Activated CD8-positive, alpha-beta T cell treated with anti-CD3 and anti-CD28 coated beads, Interleukin-2, amount 10 ng/mL, durations not matched to agents 7 days and 5 days (primary cell): ENCODE measurements at places on chromosomes 16 and 17. TPM values are rescaled to one million over a fixed set of nuclear protein-coding genes. Genes with fewer than 3 reads are reported as not detected.

DNA sequence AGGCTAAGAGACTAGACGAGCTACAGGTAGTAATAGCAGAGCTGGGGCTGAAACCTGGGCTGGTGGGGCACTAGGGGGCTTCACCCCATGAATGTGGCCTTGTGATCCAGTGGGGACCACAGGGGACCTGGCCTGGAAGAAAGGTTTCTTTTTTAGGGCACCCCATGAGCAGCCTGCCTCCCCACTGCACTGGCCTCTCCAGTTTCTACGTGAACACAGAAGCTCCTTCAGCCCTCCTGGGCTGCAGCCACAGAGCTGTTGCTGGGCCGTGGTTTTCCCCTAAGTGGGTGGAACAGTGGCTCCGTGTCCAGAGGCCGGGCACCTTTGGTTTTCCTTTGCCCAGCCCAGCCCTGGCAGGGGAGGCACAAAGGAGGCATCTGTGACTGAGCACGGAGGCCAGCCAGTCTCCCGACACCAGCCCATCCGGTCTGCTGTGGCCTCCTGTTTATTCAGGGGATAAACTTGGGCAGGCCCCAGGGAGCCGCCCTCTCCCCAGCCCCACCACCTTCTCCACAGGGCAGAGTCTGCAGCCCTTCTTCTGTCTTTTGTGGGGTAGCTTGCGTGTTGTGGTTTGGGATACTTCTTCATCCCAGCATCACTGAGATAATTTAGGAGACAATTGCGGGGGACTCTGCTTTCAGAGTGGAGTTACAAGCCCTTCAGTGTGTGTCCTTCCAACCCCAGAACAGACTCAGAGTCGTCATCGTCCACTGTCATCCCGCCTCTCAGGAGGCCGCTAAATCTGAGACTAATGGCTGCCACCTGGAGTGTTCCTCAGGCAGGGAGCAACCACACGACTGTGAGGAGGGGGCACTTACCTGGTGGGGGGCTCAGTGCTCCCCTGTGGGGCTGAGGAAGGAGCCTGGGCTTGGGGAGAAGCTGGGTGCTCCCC, 85.3 kb downstream of the RAB11FIP4 start:
- DNase-seq, result no peak
- no peak overlapping the region for H3K27ac ChIP-seq
- no peak overlapping the region for H3K4me3 ChIP-seq
- H3K36me3 ChIP-seq, result no peaks in the 10 kb centered on the region
- peaks cover 15% of the 10 kb centered on the region for H3K27me3 ChIP-seq

The G6PC1 gene
- not detected for total RNA-seq

DNA sequence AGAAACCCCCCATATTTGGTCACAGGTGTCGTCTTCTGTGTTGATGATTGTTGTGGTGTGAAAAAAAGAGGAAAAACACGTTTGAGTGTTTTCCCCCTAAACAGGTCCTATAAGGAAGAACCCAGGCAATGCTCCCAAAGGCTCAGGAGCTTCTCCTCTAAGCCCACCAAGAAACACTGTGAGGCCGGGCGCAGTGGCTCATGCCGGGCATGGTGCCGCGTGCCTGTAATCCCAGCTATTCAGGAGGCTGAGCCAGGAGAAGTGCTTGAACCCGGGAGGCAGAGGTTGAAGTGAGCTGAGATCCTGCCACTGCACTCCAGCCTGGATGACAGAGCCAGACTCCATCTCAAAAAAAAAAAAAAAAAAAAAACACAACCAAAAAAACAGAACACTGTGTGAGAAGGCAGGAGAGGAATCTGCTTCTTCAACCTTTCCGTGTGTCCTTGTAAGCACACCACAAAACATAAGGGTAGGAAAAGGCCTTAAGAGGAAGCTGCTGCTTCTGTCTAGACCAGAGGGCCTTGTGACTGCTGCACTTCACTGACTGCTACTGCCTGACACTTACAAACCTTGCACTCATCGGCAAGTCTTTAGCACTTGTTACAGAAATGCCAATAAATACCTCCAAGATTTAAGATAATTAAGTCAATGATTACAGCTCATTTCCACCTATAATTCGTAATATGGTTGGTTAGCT, 9.3 kb downstream of the JPT1 start:
- peaks cover 37% of the 10 kb centered on the region for H3K4me1 ChIP-seq
- no peak overlapping the region for H3K4me3 ChIP-seq
- peaks cover 75% of the 10 kb centered on the region for H3K36me3 ChIP-seq

GRCh38 chr17:50353600-50354195, 7.8 kb downstream of the XYLT2 start:
- peaks cover 34% of the 10 kb centered on the region for H3K36me3 ChIP-seq
- no peaks in the 10 kb centered on the region for H3K27me3 ChIP-seq
- no peak for DNase-seq
- H3K4me3 ChIP-seq, result no peak overlapping the region

GRCh38 chr17:55634702-55635101, 88.0 kb downstream of the TMEM100 start:
- no peaks in the 10 kb centered on the region for H3K36me3 ChIP-seq
- no peak overlapping the region for H3K27ac ChIP-seq
- H3K4me3 ChIP-seq, result no peak overlapping the region
- peaks cover 14% of the 10 kb centered on the region for H3K27me3 ChIP-seq
- DNase-seq, result no peak

DNA sequence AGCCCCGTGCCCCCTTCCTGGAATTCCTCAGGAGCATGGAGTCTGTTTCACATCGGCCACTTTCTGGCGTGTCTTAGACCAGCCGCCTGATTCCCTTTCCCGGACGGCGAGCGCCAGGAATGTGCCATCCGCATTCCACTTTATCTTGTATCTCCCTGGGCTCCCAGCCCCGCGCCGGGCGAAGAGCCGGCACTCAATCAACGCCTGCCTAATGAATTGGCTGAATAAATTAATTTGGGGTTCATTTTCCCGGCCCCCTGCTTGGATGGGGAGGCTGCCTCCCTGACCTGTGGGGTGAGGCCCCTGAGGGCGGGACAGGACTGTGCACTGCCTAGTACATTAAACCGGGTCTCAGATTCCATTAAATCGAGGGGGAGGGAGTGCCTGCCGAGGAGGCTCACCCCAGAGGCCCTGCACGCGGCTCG, 282.3 kb upstream of the TNRC6C start:
- H3K36me3 ChIP-seq, result peaks cover 14% of the 10 kb centered on the region
- H3K4me3 ChIP-seq, result no peak overlapping the region
- H3K27me3 ChIP-seq, result no peaks in the 10 kb centered on the region
- no peak for DNase-seq
- no peak overlapping the region for H3K27ac ChIP-seq
- H3K4me1 ChIP-seq, result no peaks in the 10 kb centered on the region
